Omental fat pad (tissue), 4 donors: ENCODE measurements at places on chromosomes 7 and 10. TPM values are rescaled to one million over a fixed set of nuclear protein-coding genes. Genes with fewer than 3 reads are reported as not detected.

EVX1 gene
- not detected for total RNA-seq

C10orf105 gene
- total RNA-seq, result 0.24 TPM

SERPINE1 gene
- total RNA-seq, result 155 TPM

H2BK1 gene
- not detected for total RNA-seq

UNCX gene
- total RNA-seq, result not detected

SLF2 gene
- 37.8 TPM for total RNA-seq

C10orf62 gene
- not detected for total RNA-seq

SLC26A3 gene
- not detected for total RNA-seq

SPOCK2 gene
- total RNA-seq, result 8.3 TPM

DENND2A gene
- 6.7 TPM for total RNA-seq

DYNC1I1 gene
- total RNA-seq, result 1.7 TPM

COL28A1 gene
- 0.46 TPM for total RNA-seq

VSTM2A gene
- not detected for total RNA-seq

CTNNA3 gene
- total RNA-seq, result 1.2 TPM

CCL24 gene
- total RNA-seq, result 10.8 TPM

SPDYE8 gene
- not detected for total RNA-seq

SCIN gene
- 15.7 TPM for total RNA-seq
